Spleen (tissue), 13 donors: ENCODE measurements at places on chromosomes 1 and 21.
A peak's percentile ranks its signal among the peaks of the same experiment; 100 is the strongest.

DNA sequence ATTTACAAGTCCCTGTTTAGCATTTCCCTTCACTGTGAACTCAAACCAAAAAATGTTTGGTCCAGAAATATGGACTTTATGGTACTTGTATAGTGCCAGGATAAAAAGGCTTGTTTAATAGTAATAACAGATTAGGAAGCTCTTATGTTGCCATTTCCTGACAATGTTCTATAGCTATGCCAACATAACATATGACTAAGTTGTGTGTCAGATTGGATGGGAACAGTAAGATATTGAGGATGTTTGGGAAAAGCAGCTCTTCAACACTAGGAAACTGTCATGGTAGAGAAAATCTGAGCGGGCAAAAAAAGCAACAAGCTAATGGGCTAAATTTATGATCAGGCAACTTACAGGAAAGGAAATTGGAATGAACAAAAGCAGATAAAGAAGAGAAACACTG is 287.1 kb upstream of the ADGRL4 start:
- no peak for DNase-seq

DNA sequence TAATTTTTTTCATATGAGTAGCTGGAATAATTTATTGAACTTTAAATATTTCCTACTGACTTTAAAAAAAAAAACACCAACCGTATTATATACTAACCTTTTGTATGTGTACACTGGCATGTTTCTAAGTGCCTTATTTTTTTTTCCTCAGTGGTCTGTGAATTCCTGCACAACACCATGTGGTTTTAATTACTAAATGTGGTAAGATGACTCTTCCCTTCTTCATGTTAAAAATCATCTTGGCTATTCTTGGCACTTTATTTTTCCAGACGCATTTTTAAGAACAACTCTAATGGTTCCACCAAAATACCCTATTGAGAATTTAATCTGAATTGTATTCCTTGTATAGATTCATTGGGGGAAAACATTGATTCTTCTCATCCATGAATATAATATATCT is 28.4 kb downstream of the PPP2R5A start:
- DNase-seq, result no peak

- no peak for DNase-seq
Measured at GRCh38 chr1:100440075-100440809, 87.9 kb downstream of the CDC14A start.

DNA sequence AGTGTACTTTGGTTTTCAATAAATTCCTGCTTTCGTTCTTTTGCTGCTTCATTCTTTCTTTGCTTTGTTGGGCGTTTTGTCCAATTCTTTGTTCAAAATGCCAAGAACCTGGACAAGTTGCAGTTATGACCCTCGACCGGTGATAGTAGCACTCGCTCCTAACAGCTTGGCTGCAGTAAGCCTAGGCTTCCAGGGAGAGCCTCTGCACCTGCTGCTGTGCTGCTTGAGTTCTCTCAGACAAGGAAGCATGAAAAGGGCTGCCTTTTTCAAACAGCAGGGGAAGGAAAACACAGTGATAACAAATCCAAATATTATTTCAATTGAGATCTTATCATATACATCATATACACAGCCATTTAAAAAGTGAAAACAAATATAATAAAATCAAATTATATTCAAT is 12.8 kb upstream of the RIPK4 start:
- DNase-seq, result no peak

DNA sequence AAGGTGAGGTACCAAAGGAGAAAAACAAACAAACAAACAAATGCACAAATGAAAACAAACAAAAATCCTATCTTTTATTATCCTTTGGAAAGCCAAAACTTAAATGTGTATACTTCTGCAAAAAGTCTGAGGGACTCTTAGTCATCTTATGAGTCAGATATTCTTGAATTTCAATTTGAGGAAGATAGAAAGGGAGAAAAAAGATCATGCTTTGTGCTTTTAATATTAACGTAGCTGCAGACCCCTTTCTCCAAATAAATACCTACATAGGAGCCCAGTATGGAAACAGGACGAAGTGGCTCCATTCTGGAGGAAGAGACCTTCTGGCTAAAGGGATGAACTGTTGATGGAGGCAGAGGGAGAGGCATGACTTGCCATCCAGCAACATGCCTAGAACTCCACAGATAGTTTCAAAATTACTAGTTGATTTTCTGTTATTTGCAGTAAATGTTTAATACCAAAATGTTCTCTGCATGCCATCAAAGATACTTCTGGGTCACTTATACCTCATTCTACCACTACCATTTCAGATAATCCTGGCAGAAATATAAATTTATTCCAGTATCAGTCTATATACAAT is 25.4 kb downstream of the NUP210L start:
- DNase-seq, result no peak

GRCh38 chr1:151799179-151800022 is 5.8 kb downstream of the LINGO4 start:
- no peak for DNase-seq

DNA sequence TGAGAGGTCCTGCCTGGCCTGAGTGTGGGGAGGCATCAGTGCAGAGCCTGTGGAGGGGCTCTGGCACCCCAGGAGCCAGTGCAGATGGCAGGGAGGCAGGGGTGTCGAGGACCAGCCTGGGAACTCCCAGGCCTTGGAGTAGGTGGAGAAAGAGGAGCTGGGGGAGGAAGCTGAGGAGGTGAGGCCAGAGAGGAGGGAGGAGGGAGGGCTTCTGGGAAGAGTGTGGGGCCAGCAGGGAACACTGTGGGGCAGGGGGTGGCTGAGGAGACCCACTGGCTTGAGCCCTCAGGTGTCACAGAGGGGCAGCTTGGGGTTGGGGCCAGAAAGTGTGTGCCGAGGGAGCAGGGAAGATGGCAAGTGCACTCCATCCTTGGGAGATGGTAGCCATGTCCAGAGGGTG is 3.8 kb downstream of the COQ8A start:
- DNase-seq, result no peak

DNA sequence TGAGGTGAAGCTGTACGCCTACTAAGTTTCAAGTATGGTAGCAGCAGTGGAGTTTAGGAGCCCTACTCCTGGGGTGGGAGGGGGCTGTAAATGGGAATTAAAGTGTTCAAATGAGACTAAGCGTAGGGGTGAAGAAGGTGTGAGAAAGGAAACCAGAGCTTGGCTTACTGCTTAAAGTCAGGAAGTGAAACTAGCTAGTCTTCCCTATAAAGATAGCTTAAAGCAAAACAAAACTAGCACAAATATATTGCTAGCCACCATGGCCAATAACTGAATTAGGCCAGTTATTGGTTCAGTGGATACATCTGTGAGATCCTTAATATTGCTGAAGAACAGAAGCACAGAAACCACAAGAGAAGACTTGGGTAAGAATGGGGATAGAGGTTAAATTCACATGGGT is 492.2 kb upstream of the PKN2 start:
- no peak for DNase-seq

GRCh38 chr1:155989242-155990004 is 11.1 kb upstream of the ARHGEF2 start:
- peak; percentile 94 for DNase-seq

DNA sequence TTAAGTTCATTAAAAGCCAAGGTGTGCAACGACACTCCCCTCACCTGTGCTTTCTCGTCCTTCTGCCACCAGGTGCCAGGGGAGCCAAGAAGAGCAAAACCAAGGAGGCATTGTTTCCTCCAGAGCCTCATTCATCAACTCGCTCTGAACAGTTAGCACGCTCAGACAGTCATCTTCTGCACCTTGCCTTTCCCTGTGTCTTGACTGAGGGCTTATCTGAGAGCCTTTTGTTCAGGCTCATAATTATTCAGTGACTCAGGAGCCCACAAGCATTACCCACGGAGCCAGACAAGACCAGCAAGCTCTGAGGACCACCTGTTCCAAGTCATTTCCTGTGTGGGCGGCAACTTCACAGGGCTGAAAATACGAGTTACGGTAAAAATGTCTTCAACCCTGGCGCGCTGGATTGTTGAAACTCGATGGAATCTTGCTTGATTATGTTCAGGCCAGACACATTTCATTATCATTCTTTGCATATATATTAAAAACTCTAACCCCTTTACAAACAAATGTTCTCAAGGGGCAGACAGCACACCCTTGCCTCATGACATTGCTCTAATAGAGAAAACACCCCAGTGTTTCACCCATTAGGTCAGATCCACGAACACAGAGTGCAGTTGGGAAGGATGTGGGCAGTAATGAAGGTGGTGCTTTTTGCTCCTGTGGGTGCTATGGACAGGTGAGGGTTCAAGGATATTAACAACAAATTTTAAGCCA is 89.7 kb upstream of the RUNX1 start:
- DNase-seq, result no peak

- peak; percentile 83 for DNase-seq
Measured at GRCh38 chr1:160550572-160551034, 27.5 kb upstream of the SLAMF6 start.

GRCh38 chr1:192974701-192975100 is 84.5 kb downstream of the UCHL5 start:
- no peak for DNase-seq

- peak; percentile 75 for DNase-seq
Measured at GRCh38 chr1:121516234-121516967, 331.6 kb downstream of the SRGAP2C start.

DNA sequence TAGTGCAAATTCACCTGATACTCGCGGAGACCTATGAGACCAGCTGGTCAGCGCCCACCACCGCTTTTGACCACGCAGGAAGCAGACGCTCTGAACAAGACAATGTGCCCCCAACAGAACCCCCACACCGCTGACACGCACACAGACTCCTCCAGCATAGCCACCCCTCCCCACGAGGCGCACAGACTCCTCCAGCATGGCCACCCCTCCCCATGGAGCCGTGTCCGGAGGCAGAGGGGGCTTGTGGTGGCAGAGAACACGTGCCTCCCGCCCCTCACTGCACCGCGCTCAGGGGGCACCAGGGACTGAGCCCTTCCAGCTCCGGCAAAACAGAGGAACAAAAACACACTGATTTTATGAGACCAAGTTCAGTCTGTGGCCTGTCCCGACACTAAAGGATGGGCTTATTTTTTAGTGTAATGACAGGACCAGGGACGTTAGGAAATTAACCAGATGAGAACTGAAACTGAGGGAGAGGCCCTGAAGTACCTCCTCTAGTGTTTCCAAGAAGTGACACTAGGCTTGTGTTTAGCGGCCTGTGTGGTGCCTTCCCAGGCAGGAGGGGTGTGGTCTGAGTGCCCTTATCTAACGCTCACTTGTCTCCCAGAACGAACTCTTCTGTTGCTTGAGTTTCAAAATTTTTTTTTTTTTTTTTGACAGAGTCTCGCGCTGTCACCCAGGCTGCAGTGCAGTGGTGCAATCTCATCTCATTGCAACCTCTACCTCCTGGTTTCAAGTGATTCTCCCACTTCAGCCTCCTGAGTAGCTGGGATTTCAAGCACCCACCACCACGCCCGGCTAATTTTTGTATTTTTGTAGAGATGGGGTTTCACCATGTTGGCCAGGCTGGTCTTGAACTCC is 10.0 kb upstream of the AGPAT3 start:
- peak; percentile 71 for DNase-seq

- no peak for DNase-seq
Measured at GRCh38 chr1:44812822-44813543, 4.7 kb downstream of the BTBD19 start.
